ENCODE measurements at places on chromosomes 6 and 20.

DNA sequence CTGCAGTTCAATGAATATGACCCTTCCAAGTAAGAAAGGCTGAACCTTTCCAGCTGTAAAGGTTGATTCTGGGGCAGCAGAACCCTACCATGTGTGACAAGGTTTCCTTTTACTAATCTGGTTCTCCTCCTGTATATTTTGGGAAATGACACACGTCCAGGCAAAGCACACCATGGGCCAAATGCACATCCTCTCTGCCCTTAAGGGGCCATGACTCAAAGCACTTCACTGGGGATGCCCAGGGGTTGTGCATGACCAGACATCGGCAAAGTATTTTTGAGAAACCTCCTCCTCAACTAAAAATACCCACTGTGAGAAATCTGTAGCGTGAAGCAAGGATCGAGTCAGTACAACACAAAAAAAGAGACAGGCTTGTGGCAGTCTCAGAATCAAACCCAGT, 174.7 kb downstream of the BACH2 start:
- DNase-seq, result no peak

DNA sequence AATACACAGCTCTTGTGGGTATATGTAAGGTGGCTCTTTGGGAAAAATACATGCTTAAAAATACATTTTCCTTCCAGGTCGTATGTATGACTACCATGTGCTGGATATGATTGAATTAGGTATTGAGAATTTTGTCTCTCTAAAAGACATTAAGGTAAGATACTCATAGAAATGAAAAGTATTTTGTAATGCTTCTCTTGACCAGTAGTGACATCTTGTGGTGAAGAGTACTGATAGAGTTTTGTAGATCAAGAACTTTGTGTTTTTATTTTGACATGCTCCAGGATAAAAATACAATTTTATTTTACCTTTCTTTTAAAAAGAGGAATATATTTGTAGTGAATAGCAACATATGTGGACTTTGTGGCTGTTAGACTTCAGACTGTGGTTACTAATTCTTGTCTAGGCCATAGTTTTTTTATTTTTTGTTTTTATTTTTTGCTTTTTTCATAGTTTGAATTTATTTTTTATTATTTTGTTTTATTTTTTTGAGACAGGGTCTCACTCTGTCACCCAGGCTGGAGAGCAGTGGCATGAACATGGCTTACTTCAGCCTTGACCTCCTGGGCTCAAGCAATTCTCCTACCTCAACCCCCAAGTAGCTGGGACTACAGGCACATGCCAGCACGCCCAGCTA, 17.9 kb downstream of the RPF2 start:
- DNase-seq, result peak; percentile 35

GRCh38 chr6:132132924-132133639, 181.9 kb upstream of the CCN2 start:
- no peak for DNase-seq

DNA sequence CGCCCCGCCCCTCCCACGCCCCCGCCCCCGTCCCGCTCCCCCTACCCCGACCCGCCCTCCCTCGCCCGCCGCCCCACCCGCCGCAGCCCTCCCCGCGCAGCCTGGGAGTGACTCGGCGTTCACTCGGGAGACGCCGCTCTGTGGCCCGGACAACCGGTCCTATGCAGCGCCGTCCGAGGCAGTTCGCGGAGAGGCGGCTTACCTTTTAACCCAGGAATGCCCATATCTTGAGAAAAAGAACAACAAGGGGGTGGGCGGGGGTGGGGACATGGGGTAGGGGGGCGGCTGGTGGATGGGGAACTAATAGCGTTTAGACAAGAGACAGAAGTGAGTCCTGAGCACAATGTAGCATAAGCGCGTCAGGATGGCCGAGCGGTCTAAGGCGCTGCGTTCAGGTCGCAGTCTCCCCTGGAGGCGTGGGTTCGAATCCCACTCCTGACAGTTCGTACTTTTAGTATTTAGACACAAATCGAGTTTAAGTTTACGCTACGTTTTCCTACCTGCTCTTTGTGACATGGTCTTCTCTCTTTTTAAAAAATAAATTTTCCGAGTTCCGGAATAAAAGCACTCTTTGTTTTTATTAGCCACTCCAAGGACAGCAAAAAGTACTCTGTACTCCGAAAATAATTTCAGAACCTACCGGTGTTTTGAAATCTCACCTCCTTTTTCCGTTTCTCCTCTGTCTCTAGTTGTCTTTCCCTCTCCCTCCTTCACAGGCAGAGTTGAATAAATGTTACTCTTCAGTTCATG, 17.1 kb upstream of the HMGN4 start:
- DNase-seq, result peak; percentile 88

DNA sequence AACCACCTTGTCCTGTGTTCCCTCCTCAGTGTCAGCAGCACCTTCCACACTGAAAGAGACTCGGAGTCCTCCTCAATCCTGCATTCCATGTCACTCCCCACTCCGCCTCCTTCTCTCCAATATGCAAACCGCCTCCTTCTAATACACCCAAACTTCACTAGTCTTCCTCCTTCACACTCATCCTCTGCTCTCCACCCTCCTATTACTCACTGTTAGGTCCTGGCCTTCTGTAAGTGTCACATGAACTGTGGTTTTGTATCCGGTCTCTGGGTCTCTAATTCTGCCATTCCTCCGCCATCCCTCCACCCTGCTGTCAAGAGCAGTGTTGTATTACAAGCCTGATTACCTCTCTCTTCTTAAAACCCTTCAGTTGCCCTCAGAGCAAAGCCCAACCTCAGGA, 200.5 kb upstream of the CDYL start:
- no peak for DNase-seq

GRCh38 chr6:41306187-41306854, 19.8 kb upstream of the TREM1 start:
- peak; percentile 31 for DNase-seq

DNA sequence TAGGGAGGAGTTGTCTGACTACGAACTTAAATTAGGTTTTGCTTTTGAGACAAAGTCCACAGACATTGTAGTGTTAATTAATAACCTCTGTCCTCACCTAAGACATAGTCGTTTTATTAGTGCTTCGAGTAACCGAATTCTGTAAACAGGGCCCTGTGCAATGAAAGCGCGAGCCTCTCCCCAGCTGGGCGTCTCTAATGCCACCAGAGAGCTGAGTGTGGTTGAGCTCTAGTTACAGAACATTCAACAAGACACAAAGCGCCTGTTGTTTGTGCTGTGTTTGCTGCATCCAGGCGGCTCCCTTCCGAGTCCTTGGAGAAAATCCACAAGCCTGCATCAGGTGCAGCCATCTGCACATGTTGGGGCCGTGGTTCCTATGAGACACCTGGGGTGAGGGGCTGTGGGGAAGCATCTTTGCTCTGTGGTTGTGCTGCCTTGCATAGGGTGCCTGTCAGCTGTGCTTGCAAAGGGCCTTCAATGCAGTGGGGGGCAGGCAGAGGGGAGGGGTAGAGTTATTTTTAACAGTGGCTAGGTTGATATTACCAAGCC, 63.9 kb downstream of the CD164 start:
- DNase-seq, result no peak

DNA sequence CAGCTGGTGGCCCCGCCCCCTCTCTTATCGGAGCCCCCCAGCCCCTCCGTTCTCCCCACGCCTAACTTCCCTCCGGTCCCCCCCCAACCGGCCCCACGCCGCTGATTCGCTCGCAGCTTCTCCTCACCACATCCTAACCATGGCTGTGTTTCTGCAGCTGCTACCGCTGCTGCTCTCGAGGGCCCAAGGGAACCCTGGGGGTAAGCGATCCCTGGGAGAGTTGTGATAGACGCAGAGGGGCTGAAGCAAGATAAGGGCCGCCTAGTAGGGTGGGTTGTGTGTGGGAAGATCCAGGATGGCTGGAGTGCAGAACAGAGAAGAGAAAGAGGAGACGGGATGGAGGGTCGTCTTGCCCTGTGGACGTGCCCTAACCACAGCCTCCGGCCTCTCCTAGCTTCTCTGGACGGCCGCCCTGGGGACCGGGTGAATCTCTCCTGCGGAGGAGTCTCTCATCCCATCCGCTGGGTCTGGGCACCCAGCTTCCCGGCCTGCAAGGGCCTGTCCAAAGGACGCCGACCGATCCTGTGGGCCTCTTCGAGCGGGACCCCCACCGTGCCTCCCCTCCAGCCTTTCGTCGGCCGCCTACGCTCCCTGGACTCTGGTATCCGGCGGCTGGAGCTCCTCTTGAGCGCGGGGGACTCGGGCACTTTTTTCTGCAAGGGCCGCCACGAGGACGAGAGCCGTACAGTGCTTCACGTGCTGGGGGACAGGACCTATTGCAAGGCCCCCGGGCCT, at the start of gene MPIG6B:
Gene MPIG6B (plus strand): TSS at position 129 of the 735 bp plus-strand sequence. CDS start 11 bp downstream, at position 140.
- no peak for DNase-seq

DNA sequence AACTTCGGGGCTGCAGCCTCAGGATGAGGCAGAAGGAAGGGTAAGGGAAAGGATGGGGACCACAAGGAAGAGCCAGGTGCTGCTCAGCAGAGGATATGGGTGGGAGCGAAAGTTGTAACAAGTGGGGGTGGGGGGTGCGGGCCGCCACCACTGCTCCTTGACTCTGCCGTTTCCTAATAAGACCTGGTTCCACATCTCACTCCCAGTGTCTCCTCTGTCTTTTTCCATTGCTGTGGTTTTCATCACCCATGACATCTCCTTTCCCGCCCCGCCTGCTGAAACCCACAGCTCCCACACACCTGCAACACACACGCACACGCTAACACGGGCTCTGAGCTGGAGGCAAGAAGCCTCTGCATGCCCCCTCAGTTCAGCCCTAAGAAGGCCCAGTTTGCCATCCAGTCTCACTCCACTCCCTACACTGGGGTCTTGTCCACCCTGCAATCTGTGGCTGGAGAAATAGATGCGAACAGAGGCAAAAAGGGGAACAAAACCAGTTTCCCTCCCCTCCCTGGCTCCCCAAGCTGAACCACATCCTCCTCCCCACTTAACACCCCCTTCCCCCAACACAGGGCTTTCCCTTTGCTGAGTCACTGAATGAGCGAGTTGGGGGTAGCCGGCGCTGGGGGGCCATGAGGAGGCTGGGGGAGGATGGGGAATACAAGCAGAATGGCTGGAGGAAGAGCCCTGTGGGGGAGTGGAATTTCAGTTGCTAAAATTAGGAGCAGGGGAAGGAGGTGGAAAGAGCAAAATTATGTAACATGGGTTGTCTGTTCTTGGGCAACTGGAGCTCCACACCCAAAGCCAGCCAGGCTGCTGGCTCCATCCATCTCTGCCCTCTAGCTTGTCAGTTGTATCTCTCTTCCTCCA, 11.5 kb downstream of the NFKBIL1 start:
- peak; percentile 89 for DNase-seq

- no peak for DNase-seq
Observed at GRCh38 chr6:101662111-101662897, 268.8 kb downstream of the GRIK2 start.

DNA sequence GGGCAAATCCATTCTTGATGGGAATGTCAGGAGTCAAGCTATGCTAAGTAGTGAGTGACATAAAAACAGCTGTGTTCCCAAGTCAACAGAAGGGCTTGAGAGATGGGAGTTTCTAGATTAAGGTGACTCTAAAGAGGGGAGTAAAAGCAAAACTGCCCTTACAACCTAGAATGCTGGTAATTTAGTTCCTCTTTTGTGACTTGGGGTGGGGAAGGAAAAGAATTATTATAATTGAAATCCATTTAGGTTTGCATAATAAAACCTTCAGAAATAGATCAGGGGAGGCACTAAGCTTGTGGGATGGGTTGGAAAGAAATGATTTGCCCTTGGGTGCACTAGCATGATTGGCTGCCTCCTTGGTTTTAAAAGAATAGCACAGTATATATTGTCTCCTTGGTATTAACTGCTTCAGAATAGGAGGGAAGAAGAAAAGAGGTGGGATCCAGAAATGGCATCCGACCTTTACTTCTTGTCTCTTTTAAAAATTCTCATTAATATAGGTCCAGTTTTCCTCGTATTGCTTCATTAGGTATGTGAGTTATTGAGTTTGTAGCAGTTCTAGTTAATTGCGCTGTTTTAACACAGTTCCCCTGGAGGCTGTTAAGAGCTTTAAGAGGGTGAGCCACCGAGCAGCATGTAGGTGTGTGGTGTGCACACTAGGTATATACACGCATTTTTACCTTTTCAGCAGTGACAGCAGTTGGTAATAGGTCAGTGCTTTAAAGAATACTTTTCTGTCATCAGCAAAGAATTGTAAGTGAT, 95.3 kb upstream of the VSTM2L start:
- no peak for DNase-seq

GRCh38 chr20:21102603-21103311, 3.4 kb downstream of the LINC00237 start:
- peak; percentile 60 for DNase-seq

DNA sequence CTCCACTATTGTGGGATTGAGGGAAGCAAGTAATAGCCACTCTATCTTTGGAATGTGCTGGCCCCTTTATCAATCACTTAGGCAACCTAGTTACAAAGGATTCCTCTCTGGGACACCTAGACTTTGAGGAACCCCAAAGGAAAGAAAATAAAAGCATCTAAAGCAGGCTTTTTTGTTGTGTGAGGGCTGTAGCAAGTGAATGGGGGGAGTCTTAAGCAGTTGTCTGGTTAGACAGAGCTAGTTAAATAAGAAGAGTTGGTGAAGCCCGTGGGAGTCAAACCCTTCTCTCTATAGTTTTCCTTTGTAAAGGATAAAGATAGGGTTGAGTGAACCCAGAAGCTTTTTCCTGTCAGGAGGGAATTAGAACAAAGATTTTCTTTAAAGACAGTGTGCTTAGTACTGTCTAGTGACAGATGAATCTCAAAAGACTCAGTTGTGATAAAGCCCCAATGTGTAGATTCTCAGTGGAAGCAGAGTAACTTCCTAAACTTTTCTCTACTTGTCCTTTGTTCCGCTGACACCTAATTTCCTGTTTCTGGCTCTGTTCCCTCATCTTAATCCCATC, 63.3 kb downstream of the HDGFL1 start:
- no peak for DNase-seq

- no peak for DNase-seq
Observed at GRCh38 chr6:40285535-40285934, 301.6 kb downstream of the LRFN2 start.

Measured in CD4-positive, alpha-beta memory T cell (primary cell).